ENCODE measurements at places on chromosomes 5 and 9. TPM values are rescaled to one million over a fixed set of nuclear protein-coding genes. Genes with fewer than 3 reads are reported as not detected.

The OR1J2 gene
- not detected for total RNA-seq

DNA sequence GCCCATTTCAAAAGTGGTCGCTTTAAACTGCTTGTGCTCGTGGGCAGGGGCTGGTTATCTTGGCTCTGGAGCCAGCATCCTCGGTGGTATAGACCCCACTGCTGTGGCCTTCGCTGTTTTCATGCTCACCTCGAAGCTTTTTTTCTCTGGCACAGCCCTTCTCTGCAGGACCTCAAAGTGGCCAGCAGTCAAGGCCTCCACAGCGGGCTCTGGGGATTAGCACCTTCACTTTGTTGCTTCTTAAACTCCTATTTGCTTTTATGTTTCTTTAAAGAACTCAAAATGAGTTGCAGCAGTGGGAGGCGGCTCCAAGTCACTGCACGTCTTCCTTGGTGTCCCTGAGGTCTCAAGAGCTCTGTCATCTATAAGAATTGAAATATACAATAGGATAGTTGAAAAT lies 165.1 kb downstream of the CACNA1B start:
- DNase-seq, result no peak

DNA sequence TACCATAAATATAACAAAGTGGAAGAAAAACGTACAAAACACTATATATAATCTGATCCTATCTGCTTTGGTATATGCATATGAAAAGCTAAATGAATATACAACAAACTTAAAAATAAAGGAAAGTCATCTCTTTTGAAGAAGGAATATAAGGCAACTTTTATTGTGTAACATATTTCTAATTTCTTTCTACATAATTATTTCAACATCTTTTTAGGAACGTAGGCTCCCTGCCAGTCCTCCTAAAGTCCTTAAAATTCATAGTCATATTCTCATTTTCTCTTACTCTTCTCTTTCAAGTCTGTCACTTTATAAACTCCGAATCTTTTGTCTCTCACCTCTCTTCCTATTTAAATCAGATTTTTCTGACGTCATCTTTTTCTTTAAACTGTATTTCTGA lies 9.6 kb downstream of the DEPDC1B start:
- no peak for DNase-seq

- DNase-seq, result peak; percentile 30
These were observed 56.8 kb downstream of the FGF10 start for GRCh38 chr5:44332285-44332971.

- no peak for DNase-seq
These were observed 1092.5 kb upstream of the SEMA6A start for GRCh38 chr5:117667105-117667504.

DNA sequence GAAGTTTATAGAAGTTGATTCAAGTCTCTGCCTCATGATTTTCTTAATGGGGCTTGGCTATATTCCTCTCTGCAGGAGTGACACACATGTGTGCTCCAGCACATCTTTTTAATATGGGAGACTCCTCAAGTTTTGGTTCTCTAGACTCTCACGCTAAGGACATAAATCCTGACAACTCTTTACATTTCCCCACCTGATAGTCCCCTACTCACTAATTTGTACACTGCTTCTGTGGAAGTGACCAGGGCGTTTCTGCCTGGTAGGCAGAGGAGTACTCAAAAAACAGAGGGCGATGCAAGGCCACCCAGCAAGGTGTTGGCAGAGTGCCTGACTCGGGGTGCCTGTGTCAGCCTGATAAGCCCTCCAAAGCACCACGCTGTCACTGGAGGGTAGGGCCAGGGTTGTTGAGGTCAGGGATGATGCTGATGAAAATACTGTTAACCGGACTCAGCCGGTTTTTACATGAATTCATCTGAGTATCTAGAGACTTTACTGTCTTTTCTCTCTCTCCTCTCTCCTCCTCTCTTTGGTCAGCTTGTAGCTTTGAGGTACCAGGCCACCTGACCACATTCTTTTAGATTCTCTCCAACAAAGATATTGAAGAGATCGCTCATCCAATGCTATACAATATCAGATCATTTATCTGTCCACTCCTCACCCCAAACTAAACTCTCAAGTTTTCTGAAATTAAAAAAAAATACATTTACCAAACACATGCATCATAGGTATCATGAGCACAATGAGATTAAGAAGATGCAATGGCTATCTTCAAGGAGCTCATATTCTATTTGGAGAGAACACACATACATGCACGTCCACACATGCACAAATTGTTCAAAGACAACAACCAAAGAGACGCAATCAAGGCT lies 205.2 kb downstream of the PIK3R1 start:
- DNase-seq, result peak; percentile 24

DNA sequence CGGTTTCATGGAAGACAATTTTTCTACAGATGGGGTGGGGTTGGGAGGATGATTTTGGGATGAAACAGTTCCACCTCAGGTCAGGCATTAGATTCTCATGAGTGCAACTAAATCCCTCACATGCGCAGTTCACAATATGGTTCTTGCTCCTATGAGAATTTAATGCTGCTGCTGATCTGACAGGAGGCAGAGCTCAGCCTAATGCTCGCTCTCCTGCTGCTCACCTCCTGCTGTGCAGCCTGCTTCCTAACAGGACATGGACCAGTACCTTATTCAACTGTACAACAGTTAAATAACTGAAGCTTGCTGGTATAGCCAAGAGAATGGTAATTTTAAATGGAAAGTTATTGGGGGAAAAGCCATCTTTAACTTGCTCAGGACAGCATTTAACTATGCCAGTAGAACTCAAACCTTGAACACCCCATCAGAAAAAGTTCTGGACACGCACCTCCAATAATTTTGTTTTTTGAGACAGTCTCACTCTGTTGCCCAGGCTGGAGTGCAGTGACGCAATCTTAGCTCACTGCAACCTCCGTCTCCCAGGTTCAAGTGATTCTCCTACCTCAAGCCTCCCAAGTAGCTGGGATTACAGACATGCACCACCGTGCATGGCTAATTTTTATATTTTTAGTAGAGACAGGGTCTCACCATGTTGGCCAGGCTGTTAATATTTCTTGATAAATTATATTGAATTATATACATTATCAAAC lies 27.7 kb downstream of the HMGCR start:
- DNase-seq, result no peak

DNA sequence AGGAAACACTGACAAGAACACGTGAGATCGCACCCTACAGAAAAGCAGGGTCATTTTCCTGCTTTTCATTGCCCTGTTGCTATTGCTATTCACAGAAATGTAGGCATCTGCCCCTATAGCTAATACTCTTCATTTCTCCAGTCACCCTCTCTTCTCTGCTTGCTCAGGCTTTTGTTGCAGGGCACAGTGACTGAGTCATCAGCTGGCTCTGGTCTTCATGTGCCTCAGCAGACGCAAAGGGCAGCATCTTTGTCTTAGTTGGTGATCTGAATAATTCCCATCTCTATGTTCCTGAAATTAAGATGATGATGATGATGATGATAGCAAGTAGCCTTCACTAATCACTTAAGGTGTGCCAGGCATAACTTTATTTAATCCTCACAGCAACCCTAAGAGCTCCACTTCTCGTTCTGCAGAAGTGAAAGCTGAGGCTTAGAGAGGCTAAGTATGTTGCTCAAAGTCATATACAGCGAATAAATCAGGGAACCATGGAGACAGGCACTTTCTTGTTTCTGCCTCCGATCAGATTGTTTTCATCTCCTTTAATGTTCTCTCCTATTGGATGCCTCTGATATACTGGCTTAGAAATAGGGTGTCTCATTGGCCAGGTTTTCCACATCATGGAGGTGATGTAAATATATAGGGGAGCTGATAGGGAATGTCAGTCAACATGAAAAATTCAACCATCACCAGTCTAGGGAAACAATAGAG lies 133.0 kb upstream of the STK32A start:
- DNase-seq, result no peak

GRCh38 chr9:137250329-137251193 lies 525 bp upstream of the STPG3 start:
- no peak for DNase-seq

DNA sequence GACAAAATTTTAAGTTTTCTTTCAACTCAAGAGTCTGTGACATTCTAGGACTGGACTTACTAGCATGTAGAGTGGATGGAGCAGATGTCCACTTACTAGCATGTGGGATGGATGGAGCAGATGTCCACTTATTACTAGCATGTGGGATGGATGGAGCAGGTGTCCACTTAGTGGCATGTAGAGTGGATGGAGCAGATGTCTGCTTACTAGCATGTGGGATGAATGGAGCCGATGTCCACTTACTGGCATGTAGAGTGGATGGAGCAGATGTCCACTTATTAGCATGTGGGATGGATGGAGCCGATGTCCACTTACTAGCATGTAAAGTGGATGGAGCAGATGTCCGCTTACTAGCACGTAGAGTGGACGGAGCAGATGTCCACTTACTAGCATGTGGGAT lies 2.4 kb downstream of the SLC36A1 start:
- DNase-seq, result no peak

GRCh38 chr5:83922699-83923098 lies 202.0 kb upstream of the HAPLN1 start:
- DNase-seq, result no peak

DNA sequence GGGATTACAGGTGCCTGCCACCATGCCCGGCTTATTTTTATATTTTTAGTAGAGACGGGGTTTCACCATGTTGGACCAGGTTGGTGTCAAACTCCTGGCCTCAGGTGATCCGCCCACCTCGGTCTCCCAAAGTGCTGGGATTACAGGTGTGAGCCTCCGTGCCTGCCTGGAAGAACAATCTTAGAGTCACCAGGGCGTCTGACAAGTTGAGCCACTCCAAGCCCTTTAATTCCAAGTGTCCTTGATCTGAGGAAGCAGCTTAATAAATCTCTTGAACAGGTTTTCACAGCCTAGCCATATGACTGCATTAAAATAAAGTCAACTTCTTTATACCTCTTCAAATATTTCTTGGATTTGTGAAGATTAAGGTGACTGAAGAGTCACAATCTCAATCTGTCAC lies 31.5 kb downstream of the SLC44A1 start:
- no peak for DNase-seq

All from dermis microvascular lymphatic vessel endothelial cell (primary cell).